ENCODE measurements at places on chromosomes 11 and 22.

GRCh38 chr11:42762348-42762747, 549.4 kb upstream of the API5 start:
- DNase-seq = no peak

- DNase-seq = no peak
Observed at GRCh38 chr11:113730887-113731726, 25.0 kb upstream of the TMPRSS5 start.

- no peak for DNase-seq
Observed at GRCh38 chr22:45268167-45268957, 16.4 kb upstream of the UPK3A start.

DNA sequence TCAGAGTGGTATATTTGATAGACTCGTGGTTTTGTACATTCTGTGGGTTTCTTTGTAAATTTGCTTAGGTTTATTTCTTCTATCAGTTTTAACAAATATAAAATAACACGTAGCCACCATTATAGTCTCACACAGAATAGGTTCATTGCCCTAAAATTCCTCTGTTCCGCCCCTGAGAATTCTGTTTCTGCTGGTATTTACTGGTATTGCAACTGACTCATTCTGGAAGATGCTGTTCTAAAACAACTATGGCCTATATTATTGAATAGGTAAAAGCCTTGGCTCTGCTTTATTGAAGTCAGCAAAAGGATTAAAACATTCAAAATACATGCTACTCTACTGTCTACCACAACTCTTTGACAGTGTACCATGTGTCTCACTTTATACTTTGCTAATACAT, 119.1 kb upstream of the CHORDC1 start:
- no peak for DNase-seq

DNA sequence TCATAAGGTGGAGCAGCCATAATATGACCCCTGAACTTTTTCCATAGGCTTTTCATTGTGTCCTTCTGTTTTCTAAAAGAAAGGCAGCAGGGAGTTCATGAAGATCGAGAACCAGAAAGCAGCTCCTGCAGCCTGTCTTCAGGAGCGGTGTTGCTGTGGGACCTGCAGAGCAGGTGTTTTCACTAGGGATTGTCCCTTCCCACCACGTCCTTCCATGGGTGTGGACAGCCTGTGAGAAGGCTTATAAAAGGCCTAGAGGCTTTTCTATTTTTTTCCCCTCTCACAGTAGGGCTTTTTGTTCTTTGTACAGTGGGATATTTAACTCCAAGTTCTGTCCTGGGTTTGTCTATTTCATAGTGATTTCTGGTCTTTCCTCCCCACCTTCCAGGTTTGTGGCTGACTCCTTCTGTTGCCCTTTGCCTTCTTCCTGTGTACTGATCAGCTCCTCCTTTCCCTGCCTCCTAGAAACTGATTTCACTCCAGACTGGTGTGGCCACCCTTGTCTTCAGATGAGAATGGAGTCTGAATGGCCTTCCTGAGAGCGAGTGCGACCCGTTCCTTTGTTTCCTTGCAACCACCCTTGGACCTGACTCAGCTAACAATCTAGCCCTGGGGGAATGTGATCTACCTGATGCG, 10.1 kb downstream of the MRPL16 start:
- no peak for DNase-seq

DNA sequence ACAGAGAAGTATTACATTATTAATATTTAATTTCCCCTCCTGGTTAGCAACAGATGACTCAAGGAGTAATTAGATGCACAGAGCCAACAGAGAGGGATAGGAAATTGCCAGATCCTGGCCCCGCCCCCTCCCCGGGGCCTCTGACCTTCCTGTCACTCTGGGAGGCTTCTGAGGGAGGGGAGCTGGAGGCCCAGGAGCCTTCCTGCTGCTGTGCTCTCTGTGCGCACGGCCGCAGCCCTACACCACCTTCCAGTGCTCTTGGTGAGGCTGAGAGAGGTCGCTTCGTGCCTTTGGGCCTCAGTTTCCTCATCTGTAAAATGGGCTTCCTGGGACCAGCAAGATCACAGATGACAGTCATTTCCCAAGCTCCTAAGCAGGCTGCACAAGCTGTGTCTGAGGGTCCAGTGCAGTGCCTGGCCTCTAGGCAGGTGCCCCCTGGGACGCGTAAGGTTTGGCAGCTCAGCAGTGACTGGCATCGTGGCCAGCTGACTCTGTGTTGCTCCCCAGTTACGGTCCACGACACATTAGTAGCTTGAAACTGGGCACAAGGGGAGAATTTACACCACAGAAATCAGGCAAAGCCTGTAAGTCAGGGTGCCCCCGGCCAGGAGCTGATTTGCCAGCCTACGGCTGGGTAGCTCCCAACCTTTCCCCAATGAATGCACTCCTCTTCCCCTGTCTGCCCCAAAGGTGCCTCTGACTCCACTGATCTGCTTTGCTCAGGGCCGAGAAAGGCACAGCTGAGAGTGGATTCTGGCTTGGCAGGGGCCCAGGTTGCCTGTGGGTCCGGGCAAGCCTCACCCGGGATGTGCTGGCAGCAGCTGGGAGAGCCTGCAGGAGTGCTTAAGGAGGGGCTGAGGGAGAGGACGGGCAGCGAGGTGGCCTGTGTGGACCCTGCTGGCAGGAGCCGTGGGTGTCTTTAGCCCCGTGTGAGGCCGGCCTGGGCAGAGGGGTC, 2.3 kb downstream of the ADORA2A start:
- no peak for DNase-seq

- DNase-seq = no peak
Observed at GRCh38 chr11:70383664-70384565, 14.4 kb upstream of the CTTN start.

- no peak for DNase-seq
Observed at GRCh38 chr11:10725907-10726253, 25.2 kb upstream of the CTR9 start.

GRCh38 chr22:29457730-29458129, 19.3 kb downstream of the RFPL1 start:
- DNase-seq = no peak

DNA sequence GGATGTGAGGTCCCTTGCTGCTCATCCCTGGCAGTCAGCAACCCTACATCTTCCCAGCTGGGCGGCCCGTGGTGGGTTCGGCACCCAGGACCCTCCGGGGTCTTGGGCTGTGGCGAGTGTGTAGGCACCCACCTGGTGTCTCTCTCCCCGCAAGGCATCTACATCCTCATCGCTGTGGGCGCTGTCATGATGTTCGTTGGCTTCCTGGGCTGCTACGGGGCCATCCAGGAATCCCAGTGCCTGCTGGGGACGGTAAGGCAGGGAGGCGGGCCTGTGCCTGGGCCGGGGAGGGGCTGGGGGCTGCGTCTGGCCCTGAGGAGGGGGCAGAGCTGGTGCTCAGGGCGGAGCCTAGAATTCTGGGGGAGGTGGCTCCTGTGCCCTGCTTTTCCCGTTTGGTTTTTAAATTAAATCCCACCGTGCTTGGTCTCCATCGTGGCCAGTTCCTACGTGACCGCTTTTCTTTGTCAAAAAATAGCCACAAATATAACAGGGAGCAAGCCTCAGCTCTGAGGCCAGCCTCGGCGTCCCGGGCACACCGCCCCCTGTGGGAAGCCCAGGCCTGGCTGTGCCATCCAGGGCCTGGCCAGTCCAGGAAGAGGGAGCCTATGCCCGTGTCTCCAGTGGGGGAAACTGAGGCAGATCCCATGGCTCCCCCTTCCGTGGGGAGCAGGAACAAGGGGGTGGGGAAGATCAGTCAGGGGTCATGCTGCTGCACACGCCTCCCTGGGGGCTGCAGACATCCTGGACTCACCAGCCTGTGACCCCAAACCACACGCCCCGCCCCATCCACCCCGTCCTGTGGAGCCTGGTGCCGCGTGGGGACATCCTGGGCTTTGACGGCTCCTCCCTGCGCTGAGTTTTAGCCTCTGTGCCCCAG, 6.4 kb upstream of the TSSC4 start:
- no peak for DNase-seq

GRCh38 chr11:66365711-66366619, 5.6 kb downstream of the SLC29A2 start:
- no peak for DNase-seq

- no peak for DNase-seq
Observed at GRCh38 chr11:106391771-106392420, 314.4 kb downstream of the AASDHPPT start.

- DNase-seq = no peak
Observed at GRCh38 chr11:16434036-16434435, 77.7 kb upstream of the SOX6 start.

DNA sequence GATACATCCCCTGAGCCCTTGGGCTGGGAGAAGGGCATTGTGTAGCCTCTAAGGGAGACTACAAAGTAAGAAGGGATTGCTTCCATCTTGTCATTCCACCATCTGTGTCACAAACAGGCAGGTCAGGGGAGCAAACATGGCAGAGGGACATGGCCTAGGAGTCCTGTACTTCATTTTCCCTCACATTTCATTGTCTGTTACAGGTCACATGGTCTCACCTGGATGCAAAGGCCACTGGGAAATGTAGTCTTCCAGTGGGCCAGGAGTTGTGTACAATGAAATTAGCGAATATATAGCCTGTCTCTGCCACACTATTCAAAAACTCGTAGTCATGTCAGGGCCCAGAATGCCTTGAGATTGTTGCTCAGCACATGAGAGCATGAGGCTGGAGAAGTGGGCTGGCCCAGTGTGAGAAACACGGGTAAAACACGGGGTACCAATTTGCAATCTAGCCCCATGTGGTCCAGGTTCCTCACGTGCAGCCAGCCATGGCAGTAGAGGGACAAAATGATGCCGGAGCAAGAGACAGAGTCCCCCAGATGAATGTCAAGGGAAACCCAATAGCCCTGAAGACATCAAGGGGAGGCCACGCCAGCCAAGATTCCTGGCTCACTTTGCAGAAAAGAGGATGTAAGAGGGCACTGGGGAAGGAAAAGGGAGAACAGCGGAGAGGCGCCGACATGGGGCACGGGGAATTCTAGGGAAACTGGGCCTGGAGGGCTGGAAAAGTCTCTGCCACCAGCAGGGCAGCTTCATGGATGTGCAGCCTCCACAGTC, 47.7 kb upstream of the EMID1 start:
- no peak for DNase-seq

DNA sequence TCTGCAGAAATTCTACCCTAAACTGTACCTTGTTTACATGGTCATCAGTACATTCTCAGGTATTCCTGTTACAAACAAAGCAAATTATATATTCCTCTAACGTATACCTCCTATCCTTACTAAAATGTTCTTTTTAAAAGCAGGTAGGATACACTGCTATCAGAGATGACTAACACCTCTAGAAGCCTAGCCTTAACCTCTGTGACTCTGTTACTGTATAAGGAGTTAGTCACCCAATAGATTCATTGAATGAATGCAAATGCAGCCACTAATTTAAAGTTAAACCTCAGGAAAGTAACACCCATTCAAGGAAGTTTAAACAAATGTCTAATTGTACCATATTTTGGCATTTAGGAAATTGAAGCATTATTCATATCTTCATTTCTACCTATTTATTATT, 82.2 kb downstream of the FCHSD2 start:
- no peak for DNase-seq

GRCh38 chr11:75964071-75964470, 149.1 kb downstream of the UVRAG start:
- no peak for DNase-seq

DNA sequence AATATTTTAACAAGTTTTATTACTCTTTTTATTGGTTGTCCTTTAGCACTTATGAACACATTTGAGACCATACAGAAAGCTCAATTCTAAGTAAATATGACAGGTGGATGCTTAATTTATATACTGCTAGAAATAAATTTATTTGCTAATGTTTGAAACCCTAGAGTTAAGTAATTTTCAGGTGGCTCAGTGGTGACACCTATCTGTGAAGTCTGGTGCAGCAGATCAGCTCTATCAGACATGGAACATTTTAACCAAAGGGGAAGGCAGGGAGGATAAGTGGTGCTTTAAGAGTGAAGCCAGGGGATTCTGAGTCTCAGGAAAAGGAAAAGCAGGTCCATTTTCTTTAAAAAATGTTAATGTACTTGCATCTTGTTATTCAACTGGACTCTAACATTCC, 175.8 kb downstream of the DSCAML1 start:
- DNase-seq = no peak

Measured in activated naive CD4-positive, alpha-beta T cell (primary cell).